ENCODE measurements at places on chromosomes 11 and 22.
A peak's percentile ranks its signal among the peaks of the same experiment; 100 is the strongest.

- peak; percentile 65 for DNase-seq
Measured at GRCh38 chr11:67303132-67303834, at the start of gene SSH3. SSH3 (plus strand) TSS chr11:67303530; CDS start chr11:67303626, 96 bp downstream.

DNA sequence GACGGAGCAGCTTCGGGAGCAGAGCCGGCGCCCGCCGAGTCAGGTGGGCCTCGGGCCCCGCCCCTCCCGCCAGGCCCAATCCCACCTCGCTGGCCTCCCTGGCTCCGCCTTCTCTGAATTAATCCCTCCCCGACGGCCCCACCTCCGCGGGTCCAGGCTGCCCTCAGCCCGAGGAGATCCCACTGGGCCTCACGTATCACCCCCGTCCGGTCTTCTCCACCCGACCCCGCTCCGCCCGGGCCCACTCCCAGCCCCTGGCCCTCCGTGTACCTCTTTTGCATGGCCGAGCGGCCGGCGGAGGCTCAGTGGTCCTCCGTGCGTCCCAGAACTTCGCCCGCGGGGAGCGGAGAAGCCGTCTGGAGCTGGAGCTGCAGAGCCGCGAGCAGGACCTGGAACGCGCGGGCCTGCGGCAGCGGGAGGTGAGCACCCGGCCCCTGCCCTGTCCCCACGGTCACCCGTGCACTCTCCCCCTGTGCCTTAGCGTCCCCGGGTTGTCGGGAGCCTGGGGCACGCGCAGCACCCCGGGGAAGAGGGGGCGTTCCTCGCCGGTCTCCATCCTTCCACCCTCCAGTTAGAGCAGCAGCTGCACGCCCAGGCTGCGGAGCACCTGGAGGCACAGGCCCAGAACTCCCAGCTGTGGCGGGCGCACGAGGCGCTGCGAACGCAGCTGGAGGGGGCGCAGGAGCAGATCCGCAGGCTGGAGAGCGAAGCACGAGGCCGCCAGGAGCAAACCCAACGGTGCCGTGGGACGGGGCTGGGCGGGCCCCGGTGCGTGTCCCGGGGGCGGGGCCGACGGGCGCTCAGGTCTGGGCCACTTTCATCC is 2.2 kb upstream of the CD151 start:
- peak; percentile 53 for DNase-seq

GRCh38 chr11:105177658-105178057 is 38.1 kb upstream of the CARD18 start:
- no peak for DNase-seq

- no peak for DNase-seq
Measured at GRCh38 chr11:35211952-35212351, 73.0 kb downstream of the CD44 start.

DNA sequence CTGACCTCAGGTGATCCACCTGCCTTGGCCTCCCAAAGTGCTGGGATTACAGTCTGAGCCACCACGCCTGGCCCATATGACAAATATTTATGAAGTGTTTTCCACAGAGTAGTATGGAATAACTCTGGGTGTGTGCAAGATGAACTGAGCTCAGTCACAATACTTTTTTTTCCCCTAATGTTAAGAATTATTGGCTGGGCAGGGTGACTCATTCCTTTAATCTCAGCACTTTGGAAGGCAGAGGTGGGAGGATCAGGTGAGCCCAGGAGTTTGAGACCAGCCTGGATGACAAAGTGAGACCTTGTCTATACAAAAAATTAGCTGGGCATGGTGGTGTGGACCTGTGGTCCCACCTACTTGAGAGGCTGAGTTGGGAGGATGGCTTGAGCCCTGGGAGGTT is 6.4 kb downstream of the PTPRJ start:
- DNase-seq: no peak
